ENCODE measurements at places on chromosomes 4 and X. TPM values are rescaled to one million over a fixed set of nuclear protein-coding genes. Genes with fewer than 3 reads are reported as not detected.
A peak's percentile ranks its signal among the peaks of the same experiment; 100 is the strongest.

GRCh38 chr4:82906469-82906868 is 5.9 kb downstream of the THAP9 start:
- peaks cover 7% of the 10 kb centered on the region for H3K4me1 ChIP-seq
- DNase-seq, result no peak
- no peak overlapping the region for H3K27ac ChIP-seq
- no peak overlapping the region for H3K4me3 ChIP-seq
- peaks cover 8% of the 10 kb centered on the region for H3K36me3 ChIP-seq

DNA sequence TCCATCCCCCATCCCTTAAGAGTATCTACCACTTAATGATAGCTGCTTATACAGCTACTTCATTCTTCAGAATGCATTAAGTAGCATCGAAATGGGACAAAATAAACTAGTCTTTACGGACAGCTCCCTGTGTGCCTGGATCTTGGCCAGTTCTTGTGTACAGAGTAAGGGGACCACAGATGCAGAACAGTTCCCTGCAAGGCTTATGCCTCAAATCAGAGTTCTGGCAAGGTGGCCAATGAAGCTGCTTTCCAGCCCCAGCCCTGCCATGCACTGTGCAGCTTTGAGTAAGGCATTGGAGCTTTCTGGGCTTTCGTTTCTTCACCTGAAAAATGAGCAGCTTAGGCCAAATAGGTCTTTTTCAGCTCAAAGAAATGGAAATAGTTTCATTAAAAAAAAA is 14.2 kb downstream of the CLNK start:
- no peak overlapping the region for H3K4me3 ChIP-seq
- no peaks in the 10 kb centered on the region for H3K36me3 ChIP-seq
- no peak overlapping the region for H3K27ac ChIP-seq
- DNase-seq, result no peak

GRCh38 chr4:55938481-55938880 is 10.3 kb upstream of the CEP135 start:
- H3K27me3 ChIP-seq, result peaks cover 3% of the 10 kb centered on the region
- H3K36me3 ChIP-seq, result no peaks in the 10 kb centered on the region
- no peak for DNase-seq
- H3K27ac ChIP-seq, result no peak overlapping the region
- no peaks in the 10 kb centered on the region for H3K4me1 ChIP-seq

- no peaks in the 10 kb centered on the region for H3K4me1 ChIP-seq
- H3K36me3 ChIP-seq, result no peaks in the 10 kb centered on the region
- no peak for DNase-seq
- H3K27me3 ChIP-seq, result no peaks in the 10 kb centered on the region
- H3K27ac ChIP-seq, result no peak overlapping the region
These were observed 25.3 kb downstream of the DCX start for GRCh38 chrX:111386615-111387233.

- no peak overlapping the region for H3K4me3 ChIP-seq
- DNase-seq, result no peak
- peaks cover 10% of the 10 kb centered on the region for H3K4me1 ChIP-seq
- no peaks in the 10 kb centered on the region for H3K27me3 ChIP-seq
- H3K27ac ChIP-seq, result no peak overlapping the region
These were observed 71.2 kb downstream of the SUPT20HL2 start for GRCh38 chrX:24242649-24243175.

- H3K27ac ChIP-seq, result no peak overlapping the region
- no peak for DNase-seq
- no peaks in the 10 kb centered on the region for H3K4me1 ChIP-seq
- no peaks in the 10 kb centered on the region for H3K27me3 ChIP-seq
- H3K36me3 ChIP-seq, result no peaks in the 10 kb centered on the region
- no peak overlapping the region for H3K4me3 ChIP-seq
These were observed 89.0 kb upstream of the SFRP2 start for GRCh38 chr4:153877898-153878297.

GRCh38 chr4:176988226-176988625 is 195.5 kb upstream of the VEGFC start:
- H3K27ac ChIP-seq, result no peak overlapping the region
- no peaks in the 10 kb centered on the region for H3K27me3 ChIP-seq
- no peak for DNase-seq
- no peaks in the 10 kb centered on the region for H3K4me1 ChIP-seq

DNA sequence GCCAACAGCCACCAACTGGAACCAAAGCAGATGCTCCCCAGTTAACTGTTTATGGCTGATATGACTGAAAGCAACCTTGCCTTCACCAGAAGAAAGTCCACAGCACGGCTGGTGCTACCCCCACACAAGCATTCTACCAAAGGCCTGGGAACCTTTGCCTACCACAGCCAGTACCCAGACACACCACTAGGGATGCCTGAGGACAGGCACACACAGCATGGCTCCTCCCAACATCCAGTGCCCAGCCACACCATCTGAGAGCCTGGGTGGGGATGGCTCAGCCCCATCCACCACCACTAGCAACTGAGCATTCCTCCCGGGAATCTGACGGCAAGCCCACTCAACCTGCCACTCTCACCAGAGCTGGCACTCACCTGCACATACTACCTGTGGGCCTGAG is 178.6 kb downstream of the SLC7A11 start:
- H3K4me3 ChIP-seq, result no peak overlapping the region
- H3K27me3 ChIP-seq, result no peaks in the 10 kb centered on the region
- no peaks in the 10 kb centered on the region for H3K36me3 ChIP-seq
- DNase-seq, result no peak
- no peaks in the 10 kb centered on the region for H3K4me1 ChIP-seq

- no peak overlapping the region for H3K4me3 ChIP-seq
- no peak for DNase-seq
- no peak overlapping the region for H3K27ac ChIP-seq
- no peaks in the 10 kb centered on the region for H3K36me3 ChIP-seq
- H3K4me1 ChIP-seq, result no peaks in the 10 kb centered on the region
These were observed 100.8 kb upstream of the ATXN3L start for GRCh38 chrX:13420545-13421183.

DNA sequence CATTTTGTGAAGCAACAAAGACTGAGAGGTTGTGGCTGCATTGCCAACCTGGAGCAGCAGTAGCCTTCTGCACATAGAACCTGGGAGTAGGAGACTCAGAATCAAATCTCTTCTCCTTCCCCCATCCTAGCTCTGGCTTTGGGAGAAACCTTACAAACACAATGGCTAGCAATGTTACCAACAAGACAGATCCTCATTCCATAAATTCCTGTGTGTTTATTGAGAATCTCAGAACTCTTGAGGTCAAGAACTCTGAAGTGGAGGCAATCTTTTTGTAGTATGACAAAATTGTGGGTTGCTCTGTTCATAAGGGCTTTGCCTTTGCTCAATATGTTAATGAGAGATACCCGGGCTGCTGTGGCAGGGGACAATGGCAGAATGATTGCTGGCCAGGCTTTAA is 406.7 kb upstream of the SPANXN1 start:
- no peaks in the 10 kb centered on the region for H3K4me1 ChIP-seq
- no peaks in the 10 kb centered on the region for H3K27me3 ChIP-seq
- H3K4me3 ChIP-seq, result no peak overlapping the region
- no peak for DNase-seq
- H3K36me3 ChIP-seq, result no peaks in the 10 kb centered on the region

DNA sequence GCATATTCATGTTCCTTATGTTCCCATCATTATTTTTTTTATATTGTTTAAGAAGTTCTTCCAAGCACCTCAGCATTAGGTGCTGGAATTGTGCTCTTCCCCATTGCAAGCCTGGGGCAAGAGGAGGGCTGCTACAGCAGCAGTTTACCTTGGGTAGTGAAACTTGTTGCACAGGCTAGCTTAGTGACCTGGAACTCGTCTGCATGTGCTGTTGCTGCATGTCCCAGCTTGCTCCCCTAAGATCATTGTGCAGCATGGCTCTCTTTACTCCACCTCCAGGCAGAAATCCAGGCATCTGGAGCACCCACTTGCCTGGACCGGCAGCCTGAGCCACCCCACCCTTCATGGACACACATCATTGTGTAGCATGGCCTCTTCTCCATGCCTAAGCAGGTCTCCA is 776.0 kb downstream of the GLUD2 start:
- H3K4me1 ChIP-seq, result no peaks in the 10 kb centered on the region
- no peak for DNase-seq

GRCh38 chrX:44675362-44676024 is 132.8 kb upstream of the FUNDC1 start:
- no peaks in the 10 kb centered on the region for H3K36me3 ChIP-seq
- no peaks in the 10 kb centered on the region for H3K27me3 ChIP-seq
- no peak overlapping the region for H3K27ac ChIP-seq
- no peaks in the 10 kb centered on the region for H3K4me1 ChIP-seq
- DNase-seq, result no peak

DNA sequence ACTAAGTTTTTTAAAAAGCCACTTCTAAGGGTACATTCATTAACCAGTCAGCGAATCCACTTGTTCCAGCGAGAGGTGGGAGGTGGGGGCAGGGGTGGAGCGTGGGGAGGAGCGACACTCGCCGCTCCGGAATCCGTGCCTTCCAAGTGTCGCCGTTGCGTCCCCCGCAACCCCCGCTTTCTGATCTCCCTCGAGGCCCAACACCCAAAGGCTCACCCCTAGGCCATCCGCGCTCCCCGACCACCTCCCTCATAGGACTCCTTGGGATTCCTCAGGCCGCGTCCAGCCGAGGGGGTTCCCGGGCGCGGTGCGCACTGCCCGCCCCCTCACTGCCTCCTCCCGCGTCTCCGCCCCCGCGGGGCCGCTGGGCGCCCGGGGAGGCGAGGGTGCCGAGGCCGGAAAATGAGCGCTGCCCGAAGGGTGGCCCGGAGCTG is 108.1 kb upstream of the STOX2 start:
- DNase-seq, result peak; percentile 35
- H3K27ac ChIP-seq, result peak overlapping the region; percentile 37
- H3K4me1 ChIP-seq, result peaks cover 6% of the 10 kb centered on the region
- H3K27me3 ChIP-seq, result peaks cover 3% of the 10 kb centered on the region
- no peaks in the 10 kb centered on the region for H3K36me3 ChIP-seq

DNA sequence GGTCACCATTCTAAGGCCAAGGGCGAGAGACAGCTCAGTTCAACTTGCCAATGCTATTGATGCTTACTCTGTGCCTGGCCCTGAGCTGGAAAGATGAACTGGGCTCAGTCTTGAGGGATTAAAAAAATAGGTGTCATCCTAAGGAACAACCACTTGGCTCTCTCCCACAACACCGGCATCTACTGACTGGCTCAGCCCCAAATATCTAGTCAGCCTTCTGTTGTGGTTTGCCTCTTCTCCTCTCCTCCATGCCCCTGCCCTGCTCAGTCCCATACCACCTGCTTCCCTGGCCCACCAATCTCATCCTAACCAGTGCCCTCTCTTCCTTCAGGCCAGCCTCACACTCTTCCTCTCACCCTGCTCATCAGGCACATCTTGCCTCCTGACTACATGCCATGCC is 29.6 kb downstream of the KDM5C start:
- H3K27me3 ChIP-seq, result no peaks in the 10 kb centered on the region
- no peak for DNase-seq
- no peak overlapping the region for H3K27ac ChIP-seq

GRCh38 chr4:116733370-116733769 is 352.0 kb downstream of the TRAM1L1 start:
- no peaks in the 10 kb centered on the region for H3K27me3 ChIP-seq
- no peak for DNase-seq
- H3K27ac ChIP-seq, result no peak overlapping the region

GRCh38 chr4:5845035-5845905 is 47.6 kb downstream of the CRMP1 start:
- no peaks in the 10 kb centered on the region for H3K27me3 ChIP-seq
- H3K4me1 ChIP-seq, result no peaks in the 10 kb centered on the region
- no peak for DNase-seq
- H3K36me3 ChIP-seq, result no peaks in the 10 kb centered on the region
- H3K27ac ChIP-seq, result no peak overlapping the region

DNA sequence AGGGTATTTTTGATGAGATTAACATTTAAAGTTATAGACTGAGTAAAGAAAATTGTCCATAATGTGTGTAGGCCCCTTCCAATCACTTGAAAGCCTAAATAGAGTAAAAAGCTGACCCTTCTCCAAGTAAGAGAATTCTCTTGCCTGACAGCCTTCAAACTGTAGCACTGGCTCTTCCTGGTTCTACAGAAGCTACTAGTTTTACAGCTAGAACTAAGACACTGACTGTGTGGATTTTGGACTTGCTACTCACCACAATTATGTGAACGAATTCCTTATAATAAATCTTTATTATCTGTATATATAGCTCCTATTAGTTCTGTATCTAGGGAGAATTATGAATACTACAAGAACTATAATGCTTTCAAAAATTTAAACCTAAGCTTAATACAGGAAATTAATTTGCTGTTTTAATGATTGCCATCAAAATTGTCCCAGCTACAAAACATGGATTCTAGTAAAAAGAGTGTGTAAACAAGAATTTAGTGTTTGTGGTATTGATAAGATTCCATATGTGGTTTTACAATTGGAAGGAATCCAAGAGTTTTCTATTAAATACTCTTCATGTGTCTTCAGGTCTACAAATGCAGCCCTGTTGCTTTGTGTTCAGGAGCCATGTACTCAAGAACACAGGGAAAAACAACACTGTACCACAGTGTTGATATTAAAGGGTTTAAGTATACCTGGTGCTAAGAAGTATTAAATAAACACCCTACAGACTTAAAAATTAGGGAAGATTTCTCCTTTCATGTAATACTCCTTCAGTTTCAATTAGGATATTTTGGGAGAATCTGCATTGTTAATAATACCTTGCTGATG is 366.5 kb downstream of the CXXC4 start:
- no peaks in the 10 kb centered on the region for H3K36me3 ChIP-seq
- H3K27ac ChIP-seq, result peak overlapping the region; percentile 74
- peaks cover 4% of the 10 kb centered on the region for H3K4me1 ChIP-seq

DNA sequence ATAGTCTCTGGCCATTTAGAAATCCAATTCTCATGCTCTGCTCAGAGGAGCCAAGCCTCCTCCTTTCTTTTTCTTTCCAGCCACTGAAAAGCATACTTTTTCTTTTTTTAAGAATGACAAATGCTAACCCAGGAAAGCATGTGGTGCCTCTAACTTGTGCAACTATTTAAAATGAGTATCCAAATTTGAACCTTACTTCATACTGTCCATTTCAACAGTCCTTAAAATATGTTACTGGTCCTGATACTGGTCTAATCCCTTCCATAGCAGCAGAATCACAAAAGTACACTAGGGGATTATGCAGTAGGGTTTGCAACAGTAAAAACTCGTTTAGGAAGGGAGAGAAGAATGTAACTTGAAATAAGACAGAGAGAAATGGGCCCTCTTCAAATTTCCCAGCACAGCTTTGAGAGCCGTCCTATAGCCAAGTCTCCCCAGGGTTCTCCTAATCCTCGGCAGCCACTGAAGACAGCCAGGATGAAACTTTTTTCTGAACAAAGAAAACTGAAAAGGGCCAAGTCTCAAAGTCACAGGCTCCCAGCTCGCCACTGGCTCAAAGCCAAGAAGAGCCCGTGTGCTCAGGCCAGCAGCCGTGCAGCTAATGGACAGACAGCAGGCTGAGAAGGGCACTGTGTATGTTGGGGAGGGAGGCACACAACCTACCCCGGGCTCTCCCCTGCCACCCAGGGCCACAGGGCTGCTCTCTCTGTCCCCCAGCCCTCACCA is 39.5 kb downstream of the GPC4 start:
- no peak for DNase-seq
- H3K36me3 ChIP-seq, result no peaks in the 10 kb centered on the region
- no peaks in the 10 kb centered on the region for H3K27me3 ChIP-seq

- no peak for DNase-seq
- H3K36me3 ChIP-seq, result peaks cover 13% of the 10 kb centered on the region
- peaks cover 3% of the 10 kb centered on the region for H3K4me1 ChIP-seq
- H3K27ac ChIP-seq, result no peak overlapping the region
- H3K4me3 ChIP-seq, result no peak overlapping the region
These were observed 36.8 kb upstream of the SPON2 start for GRCh38 chr4:1208970-1209704.

- no peak for DNase-seq
- H3K27ac ChIP-seq, result no peak overlapping the region
- H3K36me3 ChIP-seq, result no peaks in the 10 kb centered on the region
These were observed 50.4 kb upstream of the PAGE5 start for GRCh38 chrX:55169782-55170181.

The EFNB1 gene
- total RNA-seq, result 8.3 TPM

The TMEM255A gene
- not detected for total RNA-seq

The FAT1 gene
- 44.4 TPM for total RNA-seq

The GUCY1A1 gene
- 9.7 TPM for total RNA-seq

All from liver (tissue), 10 donors.